ENCODE measurements at places on chromosomes 2 and 18.

DNA sequence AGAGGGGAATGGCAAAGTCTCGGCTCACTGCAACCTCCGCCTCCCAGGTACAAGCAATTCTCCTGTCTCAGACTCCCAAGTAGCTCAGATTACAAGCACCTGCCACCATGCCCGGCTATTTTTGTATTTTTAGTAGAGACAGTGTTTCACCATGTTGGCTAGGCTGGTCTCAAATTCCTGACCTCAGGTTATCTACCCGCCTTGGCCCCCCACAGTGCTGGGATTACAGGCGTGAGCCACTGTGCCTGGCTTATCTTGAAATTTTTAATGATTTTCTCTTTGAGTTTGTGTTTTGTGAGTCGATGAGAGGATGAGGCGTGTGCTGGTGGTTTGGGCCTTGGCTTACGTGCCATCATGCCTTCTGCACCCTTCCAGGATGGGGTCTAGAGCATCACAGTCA, 101.3 kb upstream of the ST3GAL5 start:
- no peak for DNase-seq

DNA sequence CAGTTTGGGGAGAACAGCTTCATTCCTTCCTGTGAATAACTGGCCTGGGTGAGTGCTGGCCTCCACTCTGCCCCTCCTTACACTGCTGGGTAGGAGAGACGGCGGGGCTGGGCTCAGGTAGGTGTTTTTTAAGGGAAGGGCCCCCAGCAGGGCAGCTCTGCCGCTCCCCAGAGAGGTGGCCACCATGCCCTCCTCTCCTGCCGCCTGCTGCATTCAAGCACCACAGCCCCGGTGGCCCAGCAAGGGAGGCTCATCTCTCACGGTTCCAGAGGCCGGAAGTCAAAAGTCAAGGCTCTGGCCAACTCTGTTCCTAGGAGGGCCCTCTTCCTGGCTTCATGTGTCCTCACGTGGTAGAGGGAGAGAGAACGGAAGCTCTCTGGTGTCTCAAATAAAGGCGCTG, 81.1 kb downstream of the SH3BP4 start:
- no peak for DNase-seq

DNA sequence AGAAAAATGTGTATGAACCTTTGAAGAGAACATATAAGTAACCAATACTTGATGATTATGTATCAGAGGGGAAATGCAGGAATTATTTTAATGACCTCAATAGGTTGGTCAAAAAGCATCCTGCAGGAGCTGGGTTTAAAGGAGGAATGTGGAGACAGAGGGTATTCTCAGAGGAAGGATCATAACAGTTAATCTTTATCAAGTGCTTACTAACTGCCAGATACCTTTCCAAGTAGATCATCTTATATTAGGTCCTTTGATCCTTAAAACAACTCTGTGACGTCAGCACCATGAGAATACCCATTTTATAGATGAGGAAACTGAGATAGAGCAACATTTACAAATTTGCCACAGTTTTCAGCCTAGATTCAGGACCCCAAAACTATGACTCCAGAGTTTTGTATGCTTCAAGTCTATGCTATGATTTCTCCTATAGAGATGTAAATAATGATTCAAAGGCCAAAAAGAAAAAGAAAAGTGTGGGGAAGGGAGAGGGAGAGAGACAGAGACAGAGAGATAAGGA, 3.0 kb downstream of the RFTN2 start:
- no peak for DNase-seq

DNA sequence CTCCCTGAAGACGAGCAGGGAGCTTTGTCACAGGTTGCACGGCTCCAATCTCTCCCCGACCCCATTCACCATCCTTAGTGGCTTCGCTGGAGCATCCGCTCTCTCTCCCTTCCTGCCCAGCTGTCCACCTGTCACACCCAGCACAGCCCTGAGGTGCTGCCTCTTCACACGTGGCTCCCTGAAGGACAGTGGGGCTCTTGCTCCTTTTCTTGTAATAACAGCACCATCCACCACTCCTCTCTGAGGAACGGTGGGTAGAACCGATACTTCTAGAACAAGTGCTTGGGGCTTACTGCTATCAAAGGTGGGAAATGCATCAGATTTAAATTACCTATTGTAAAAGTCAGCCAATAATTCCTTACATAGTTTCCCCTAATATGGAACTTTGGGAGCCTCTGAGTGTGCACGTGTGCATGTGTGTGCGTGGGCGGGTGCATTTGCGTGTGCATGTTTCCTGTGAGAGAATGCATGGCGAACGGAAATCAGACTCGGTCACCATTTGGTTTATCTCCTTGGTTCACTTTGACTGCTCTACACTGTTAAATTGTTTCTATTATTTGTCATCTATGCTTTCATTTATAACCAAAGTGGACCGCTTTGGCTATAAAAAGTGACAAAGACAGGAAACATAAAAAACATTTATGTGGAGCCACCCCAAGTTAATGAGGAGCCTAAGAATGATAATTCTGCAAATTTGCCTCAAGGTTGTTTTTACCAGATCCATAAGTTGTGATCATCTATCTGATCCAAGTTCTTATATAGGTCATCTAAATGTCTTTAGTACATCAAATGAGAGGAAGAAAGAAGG, 39.1 kb downstream of the KLHL29 start:
- DNase-seq, result no peak

DNA sequence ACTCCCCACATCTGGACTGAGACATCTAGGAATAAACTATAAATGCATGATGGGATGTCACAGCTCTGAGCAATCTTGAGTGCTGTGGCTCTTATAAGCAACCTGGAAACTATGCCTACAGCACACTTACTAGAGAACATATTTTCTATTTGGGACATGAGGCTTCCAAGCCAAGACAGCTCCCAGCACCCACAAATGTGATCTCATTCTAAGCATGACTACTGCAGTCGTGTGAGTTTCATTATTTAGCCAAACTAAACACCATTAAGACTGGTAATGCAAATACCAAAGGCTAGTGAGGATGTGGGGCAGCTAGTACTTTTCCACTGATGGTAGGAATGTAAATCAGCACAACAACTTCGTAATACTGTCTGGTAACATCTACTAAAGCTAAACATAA, 72.5 kb downstream of the RTTN start:
- no peak for DNase-seq

- no peak for DNase-seq
Measured at GRCh38 chr2:168603439-168603961, 147.4 kb downstream of the CERS6 start.

GRCh38 chr2:198054299-198054698, 249.9 kb downstream of the PLCL1 start:
- no peak for DNase-seq

DNA sequence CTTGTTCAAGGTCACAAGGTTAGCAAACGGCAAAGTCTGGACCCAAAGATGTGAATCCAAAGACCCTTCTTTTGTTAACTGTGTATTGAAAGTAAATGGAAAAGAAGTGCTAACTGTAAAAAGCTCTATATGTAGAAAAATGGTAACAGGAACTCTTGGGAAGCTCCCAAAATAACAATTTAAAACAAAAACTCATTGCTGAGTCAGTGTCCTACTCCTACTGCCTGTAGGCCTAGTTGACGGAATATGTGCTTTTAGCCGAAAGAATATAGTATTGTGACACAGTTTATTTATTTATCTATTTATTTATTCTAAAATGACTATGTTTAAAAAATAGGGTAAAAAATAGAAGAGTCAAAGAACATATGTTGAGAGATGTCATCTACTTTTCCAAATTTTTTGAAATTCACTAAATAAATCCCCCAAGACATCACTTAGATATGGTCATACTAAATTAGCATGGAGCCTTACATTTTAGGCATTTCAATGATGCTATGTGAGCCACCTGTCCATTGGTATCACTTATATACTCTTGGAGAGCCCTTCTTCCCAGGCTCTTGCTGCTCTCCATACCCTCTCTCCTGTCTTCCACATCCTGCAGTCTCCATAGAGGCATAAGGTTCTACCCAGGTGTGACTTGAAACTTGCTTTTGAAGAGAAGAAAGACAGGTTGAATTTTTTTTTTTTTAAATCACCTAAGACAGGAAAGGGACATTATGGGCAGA, 13.7 kb downstream of the COL5A2 start:
- DNase-seq, result no peak

GRCh38 chr2:16373341-16373740, 292.3 kb downstream of the CYRIA start:
- no peak for DNase-seq

Data from GDM1 (cell line).